Stimulated activated CD8-positive, alpha-beta memory T cell treated with anti-CD3 and anti-CD28 coated beads, Interleukin-7, amount 100 ng/mL, for 1 hour (primary cell): ENCODE measurements at places on chromosomes 5 and 9.

DNA sequence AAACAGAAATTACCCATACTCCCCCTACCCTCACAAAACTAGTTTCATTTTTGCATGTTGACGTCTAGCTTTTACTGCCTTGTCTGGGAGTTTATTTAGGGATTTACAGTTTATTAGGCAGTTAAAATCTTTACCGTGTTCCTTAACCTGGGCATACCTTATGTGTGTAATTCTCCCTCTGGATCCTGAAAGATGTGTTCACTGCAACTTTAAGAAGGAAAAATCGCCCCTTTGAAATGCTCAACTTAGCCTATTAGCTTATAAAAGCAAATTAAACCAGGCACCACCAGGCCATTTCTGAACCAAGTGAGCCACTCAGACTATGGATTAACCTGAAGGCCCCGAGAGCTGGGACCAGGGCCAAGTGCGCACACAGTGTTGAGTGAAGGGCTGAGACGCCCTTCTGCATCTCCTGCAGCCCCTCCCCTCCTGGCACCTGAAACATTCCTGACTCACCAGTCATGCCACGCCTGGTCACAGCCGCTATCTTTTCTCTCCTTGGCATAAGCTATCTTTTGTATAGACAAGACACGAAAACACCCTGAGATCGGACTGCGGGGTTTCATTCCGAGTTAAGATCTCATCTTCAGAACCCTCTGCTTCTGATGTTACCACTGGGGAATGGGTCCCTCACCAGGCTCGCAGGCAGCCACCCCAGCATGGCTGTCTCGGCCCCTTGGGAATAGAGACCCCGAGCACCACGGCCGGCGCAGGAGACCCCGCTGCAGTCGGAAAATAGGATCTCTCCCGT is 111.9 kb downstream of the ROR2 start:
- DNase-seq = no peak

DNA sequence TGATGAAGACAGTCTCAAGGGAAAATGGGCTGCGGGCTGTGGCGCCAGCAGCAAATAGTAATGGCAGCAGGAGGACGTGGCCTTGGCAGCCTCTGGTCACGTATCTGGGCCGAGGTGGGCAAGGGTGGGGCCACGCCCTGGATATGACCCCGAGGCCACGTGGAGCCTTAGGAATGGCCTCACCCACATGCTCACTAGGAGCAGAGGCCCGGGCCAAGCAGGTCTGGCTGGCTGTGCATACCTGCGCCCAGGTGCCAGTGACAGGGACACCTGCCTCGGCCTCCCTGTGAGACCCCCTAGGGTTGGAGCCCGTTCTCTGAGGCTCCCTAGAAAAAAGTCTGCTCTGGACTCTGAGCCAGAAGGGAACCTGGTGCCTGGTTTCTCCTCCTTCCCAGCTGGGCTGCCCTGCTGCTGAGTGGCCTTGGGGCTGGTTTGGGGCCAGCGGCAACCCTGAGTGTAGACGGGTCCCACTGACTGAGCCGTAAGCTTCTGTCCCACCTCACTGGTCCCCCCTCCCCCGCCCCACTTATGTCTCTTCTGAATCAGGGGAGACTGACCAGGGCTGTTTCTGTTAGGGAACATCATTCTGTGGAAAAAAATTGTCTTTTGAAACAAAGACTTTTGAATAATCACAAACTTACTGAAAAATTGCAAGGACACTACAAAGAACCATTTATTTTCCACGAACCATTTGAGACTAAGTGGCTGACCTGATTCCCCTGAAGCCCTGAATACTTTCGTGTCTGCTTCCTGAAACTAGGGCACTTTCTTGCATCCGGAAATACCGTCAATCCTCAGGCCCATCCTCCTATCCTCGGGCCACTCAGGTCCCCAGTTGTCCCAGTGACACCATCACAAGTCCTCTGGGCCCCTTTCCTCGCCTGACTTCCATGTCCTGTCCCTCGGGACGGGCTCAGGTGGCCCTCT is 60.8 kb downstream of the WNK2 start:
- DNase-seq = no peak

- no peak for DNase-seq
Observed at GRCh38 chr9:34430843-34431437, 27.4 kb downstream of the FAM219A start.

- no peak for DNase-seq
Observed at GRCh38 chr9:93361995-93362394, 89.5 kb upstream of the FAM120A start.

DNA sequence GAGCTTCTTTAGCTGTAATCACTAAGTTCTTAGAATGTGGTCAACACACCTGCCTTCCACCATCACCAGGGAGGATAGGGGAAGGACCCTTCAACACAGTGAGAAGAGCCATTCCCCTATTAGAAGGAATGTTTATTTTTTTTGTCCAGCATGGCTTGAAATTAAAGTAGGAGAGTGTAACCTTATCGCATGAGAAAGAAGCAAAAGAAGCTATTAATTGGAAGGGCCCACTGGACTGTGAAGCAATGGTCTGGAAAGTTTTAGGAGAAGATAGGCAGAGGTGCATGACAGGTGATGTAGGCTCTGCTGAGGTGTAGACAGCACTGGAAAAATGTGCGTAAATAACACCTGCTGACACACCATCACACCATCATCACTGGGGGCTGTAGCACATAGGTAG is 1526.0 kb downstream of the MAT2B start:
- no peak for DNase-seq

GRCh38 chr5:84597904-84598303 is 213.2 kb upstream of the EDIL3 start:
- no peak for DNase-seq

DNA sequence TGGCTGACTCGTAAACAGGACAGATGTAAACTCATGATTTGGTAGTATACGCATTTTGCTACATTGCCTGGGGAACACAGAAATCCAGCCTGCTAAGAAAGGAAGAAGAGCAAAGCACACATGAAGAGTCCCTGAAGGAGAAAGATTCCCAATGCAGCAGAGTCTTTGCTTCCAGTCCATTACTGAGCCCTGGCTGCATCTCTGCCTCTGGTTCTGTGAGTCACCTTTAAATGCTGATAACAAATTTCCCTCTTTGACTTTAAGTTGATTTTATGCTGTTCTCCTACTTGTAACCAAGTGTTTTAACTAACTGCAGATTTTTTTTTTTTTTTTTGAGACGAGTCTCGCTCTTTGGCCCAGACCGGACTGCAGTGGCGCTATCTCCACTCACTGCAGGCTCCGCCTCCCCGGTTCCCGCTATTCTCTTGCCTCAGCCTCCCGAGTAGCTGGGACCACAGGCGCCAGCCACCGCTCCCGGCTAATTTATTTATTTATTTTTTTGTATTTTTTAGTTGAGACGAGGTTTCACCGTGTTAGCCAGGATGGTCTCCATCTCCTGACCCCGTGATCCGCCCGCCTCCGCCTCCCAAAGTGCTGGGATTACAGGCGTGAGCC is 8.5 kb upstream of the PRXL2C start:
- DNase-seq = no peak

GRCh38 chr5:120600639-120601038 is 136.5 kb downstream of the PRR16 start:
- DNase-seq = no peak
